Muscle of leg (tissue), 16 donors: ENCODE measurements at places on chromosomes 3 and 15. TPM values are rescaled to one million over a fixed set of nuclear protein-coding genes. Genes with fewer than 3 reads are reported as not detected.
A peak's percentile ranks its signal among the peaks of the same experiment; 100 is the strongest.

ROPN1B gene
- not detected for total RNA-seq

GPR62 gene
- total RNA-seq = 0.13 TPM

AQP9 gene
- total RNA-seq = 0.09 TPM

P2RY14 gene
- 1.5 TPM for total RNA-seq

MFSD1 gene
- total RNA-seq = 37.6 TPM

GPR149 gene
- total RNA-seq = 0.35 TPM

SLC12A1 gene
- total RNA-seq = not detected

CCRL2 gene
- total RNA-seq = 0.53 TPM

ZPLD1 gene
- total RNA-seq = under 0.01 TPM

RASL12 gene
- 15.2 TPM for total RNA-seq

CCR1 gene
- 3.1 TPM for total RNA-seq

- no peak for DNase-seq
Observed at GRCh38 chr15:91973481-91973880, 120.0 kb downstream of the SLCO3A1 start.

GRCh38 chr3:107325446-107325845 lies 51.8 kb upstream of the CCDC54 start:
- no peak for DNase-seq

- DNase-seq = no peak
Observed at GRCh38 chr3:53147903-53148400, 13.1 kb upstream of the PRKCD start.

- DNase-seq = peak; percentile 86
Observed at GRCh38 chr15:31488437-31489204, 162.0 kb downstream of the KLF13 start.

GRCh38 chr3:172096881-172097420 lies 57.6 kb downstream of the FNDC3B start:
- no peak for DNase-seq

GRCh38 chr3:191366675-191367074 lies 36.3 kb upstream of the UTS2B start:
- DNase-seq = no peak

DNA sequence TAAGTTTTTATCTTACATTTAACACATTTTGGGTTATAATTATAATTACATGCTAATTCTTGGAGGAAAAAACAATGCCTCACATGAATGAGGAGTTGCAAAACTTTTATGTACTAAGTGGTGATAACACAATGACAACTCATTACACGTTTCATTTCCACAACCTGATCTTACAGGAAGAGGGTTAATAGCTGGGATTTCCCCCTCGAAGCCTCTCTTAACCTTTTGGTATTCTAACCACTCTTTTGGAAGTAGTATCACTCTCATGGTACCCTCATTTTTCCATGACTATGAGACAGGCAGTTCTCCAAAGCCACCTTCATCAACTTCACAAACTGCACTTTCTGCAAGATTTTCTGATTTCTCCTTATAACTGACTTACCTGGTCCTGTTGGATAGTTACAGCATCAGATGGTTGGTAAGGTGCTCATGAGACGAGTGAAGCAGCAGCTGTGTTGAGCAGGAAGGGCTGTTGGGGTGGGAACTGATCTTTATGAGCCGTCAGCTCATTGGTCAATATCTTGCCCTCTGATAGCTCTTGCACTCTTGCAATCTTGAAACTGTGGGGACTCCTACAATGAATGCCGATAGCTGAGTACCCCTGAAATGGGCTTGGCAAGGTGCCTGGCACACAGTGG lies 41.6 kb downstream of the ACAN start:
- no peak for DNase-seq

GRCh38 chr15:88126695-88127431 lies 129.7 kb downstream of the NTRK3 start:
- DNase-seq = peak; percentile 39

- DNase-seq = no peak
Observed at GRCh38 chr3:35338186-35338585, 301.1 kb upstream of the ARPP21 start.

DNA sequence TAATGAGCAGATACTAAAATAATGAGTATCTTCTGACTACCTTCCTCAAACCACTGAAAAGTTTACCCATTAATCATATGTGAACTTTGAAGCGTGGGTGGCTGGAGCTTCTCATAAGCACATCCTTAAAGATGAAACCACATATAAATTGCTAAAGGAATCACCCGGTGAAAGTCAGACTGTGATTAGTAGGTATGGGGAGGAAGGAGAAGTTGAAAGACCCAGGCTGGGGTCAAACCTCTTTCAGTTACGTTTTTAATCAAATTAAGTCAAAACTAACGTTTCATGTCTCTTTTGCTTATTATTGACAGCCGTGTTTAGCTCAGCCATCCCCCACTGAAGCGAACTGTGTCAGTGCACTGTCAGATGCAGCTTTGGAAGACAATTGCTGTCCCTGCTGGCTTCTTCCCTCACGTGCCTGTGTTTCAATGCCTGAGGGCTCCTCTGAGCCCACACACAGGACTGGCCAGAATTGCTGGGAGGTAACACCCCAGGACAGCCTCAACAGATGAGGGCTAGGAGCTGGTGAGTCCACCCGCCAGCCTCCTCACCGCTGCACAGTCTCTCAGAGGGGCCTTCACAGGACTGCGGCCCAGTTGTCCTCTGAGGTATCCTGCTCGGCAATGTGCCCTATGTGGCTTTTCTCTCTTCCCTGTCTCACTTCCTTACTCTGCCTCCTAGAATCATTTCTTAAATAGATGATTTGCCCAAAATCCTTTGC lies 29.3 kb upstream of the SH3BP5 start:
- peak; percentile 25 for DNase-seq

DNA sequence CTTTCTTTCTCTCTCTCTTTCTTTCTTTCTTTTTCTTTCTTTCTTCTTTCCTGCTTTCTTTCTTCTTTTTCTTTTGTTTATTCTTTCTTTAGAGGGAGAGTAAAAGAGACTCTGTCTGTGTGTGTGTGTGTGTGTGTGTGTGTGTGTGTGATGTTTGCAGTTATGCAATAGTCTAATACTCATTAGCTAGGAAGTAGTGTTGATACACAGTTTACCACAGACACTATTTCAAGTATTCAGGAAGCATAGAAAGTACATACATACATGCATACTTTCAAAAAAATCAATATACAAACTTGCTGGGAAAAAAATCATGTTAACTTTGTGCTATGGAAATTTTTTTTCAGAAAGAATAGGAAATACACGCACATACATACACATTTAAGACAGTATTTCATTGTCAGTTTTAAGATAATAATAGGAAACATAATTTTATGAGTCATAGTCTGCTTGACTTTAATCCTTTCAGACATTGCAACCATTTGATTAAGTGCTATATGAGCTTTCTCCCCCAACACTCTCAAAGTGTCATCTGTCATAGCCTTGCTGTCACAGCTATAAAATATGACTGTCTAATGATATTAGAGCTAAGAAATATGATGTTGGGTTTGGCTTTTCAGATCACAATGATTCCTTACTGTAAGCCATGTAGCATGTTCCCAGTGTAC lies 74.9 kb upstream of the EPHA3 start:
- no peak for DNase-seq

DNA sequence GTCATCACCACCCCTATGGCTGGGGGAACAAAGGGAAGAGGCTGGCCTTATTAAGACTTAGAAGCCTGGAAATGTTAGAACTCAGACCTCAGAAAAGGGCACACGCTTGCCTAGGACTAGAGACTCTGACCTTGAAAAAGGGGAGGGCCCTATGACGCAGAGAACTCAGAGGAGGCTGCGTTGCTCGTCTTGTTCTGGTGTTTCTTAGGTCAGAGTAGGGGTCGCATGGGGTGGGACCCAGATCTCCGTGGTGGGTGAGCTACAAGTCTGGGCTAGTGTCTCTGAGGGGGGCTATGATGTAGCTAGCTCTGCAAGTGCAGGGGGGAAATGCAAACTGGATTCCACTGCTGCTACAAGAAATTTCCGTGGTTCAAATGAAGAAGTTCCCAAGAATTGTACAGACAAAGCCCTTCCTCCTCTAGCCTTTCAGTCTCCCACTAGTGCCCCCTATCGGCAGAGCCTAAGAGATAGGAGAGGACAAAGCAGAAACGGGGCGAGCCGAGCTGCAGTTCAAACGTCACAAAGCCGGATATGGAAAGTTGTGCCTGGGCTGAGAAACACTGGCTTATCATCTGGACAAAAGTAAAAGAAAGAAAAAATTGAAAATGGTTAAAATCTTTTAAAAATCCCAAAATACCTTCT lies 392.9 kb upstream of the ROBO2 start:
- DNase-seq = no peak

- DNase-seq = peak; percentile 35
Observed at GRCh38 chr3:61177450-61177849, 73.8 kb downstream of the FHIT start.

- no peak for DNase-seq
Observed at GRCh38 chr3:125151916-125152315, 60.6 kb downstream of the SLC12A8 start.

GRCh38 chr3:188559072-188559429 lies 405.1 kb downstream of the LPP start:
- DNase-seq = no peak

GRCh38 chr3:120440001-120440703 lies 10.6 kb downstream of the FSTL1 start:
- DNase-seq = no peak

- no peak for DNase-seq
Observed at GRCh38 chr15:81947548-81947947, 98.3 kb downstream of the MEX3B start.

- DNase-seq = no peak
Observed at GRCh38 chr3:129181819-129182218, 1.9 kb downstream of the CNBP start.

DNA sequence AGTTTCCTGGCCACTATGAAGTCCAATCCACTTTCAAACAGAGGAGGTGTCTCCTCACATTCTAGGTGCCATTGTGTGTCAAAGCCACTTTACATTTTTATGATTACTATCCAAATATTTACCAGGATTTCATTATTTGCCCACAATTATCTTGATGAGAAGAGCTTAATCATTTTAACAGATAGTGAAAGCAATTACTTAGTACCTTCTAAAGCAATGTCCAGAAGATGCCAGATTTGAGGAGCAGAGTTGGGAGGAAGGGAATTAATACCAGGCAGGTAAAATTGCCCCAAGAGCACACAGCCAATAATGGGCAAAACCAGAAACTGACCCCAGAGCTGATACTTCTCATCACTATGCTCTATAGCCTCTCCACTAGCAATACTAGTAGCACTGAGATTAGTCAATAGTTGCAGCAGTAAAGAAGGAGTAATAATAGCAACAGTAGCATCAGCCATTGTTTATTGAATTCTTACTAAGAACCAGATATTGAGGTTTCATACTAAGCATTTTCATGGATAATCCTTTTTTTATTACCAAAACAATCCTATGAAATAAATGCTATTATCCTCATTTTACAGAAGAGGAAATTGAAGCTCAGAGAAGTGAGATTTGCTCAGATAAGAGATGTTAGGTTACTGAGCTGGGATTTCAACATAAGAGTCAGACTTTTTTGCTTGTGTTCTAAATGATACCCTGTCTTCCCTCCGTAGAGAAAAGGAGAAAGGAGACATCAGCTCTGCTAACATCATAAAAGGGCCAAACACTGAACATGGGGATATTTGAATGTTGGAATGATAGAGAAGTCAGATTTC lies 509.3 kb upstream of the CFAP20DC start:
- DNase-seq = no peak

GRCh38 chr3:4739289-4740236 lies 239.7 kb upstream of the BHLHE40 start:
- no peak for DNase-seq

- peak; percentile 29 for DNase-seq
Observed at GRCh38 chr15:63086947-63087346, 34.7 kb upstream of the LACTB start.

DNA sequence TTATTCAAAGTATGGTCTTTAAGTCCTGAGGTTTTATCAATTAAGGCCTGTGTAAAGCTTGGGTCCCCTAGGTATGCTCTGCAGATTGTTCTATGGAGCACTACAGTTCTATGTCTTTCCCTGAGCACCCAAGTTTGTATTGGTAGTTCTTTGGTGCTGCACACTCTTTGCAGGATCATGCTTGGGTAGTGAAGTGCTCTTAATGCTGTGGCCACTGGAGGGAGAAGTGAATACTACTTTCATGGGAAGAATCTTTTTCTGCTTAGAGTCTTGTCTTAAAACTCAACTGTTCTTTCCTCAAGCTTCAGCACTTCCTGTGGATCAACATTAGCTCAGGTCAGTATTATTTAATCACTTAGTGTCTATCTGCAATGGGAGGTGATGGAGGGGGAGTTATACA lies 93.6 kb upstream of the CFAP20DC start:
- DNase-seq = no peak
